ENCODE measurements at places on chromosomes 3 and 15.

DNA sequence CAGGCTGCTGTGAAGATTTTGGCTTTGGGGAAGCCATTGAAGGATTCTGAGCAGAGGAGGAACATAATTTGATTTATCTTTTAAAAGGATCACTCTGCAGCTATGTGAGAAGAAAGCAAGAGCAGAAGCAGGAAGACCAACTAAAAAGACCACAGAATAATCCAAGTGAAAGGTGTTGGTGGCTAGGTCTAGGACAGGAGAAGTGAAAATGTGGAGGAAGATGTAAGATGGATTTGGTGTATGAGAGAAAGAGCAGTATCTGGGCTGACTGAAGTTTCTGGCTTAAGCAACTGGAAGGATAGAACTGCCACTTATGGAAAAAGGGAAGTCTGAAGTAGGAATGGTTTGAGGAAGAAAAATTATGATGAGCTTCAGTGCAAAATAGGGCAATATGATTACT, 62.0 kb downstream of the SFMBT1 start:
- no peak for DNase-seq

GRCh38 chr3:3353153-3353552, 173.7 kb upstream of the CRBN start:
- no peak for DNase-seq

- no peak for DNase-seq
These were observed 1004.1 kb downstream of the TBL1XR1 start for GRCh38 chr3:176193032-176193730.

GRCh38 chr15:67080900-67081431, 15.6 kb downstream of the SMAD3 start:
- peak; percentile 97 for DNase-seq

- DNase-seq: peak; percentile 17
These were observed 6.2 kb upstream of the RPAP1 start for GRCh38 chr15:41550066-41550775.

DNA sequence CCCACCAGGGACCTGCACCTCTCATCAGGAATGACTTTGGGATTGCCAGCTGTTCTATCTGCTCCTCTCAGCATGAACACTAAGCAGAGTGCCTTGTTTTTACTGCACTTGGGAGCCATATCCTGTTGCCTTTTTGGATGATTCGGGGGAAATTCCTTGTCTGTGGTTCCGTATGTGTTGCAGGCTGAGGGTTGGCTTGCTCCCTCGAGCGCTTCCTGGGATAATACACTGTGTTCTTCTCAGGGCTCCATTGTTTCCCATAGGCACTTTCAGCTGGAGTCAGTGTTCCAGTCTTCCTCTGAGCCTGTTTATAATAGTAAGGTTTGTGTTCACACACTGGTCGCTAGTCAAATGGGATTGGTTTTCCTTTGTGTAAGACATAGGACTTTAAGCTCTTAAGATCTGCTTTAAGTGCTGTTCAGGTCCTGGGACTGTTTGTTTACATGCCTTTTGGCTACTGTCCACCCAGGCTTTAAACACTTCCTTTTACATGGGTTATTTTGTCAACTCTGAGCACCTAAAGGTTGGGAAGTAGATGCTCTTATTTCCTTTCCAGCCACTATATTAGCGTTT, 23.4 kb downstream of the BOC start:
- no peak for DNase-seq

DNA sequence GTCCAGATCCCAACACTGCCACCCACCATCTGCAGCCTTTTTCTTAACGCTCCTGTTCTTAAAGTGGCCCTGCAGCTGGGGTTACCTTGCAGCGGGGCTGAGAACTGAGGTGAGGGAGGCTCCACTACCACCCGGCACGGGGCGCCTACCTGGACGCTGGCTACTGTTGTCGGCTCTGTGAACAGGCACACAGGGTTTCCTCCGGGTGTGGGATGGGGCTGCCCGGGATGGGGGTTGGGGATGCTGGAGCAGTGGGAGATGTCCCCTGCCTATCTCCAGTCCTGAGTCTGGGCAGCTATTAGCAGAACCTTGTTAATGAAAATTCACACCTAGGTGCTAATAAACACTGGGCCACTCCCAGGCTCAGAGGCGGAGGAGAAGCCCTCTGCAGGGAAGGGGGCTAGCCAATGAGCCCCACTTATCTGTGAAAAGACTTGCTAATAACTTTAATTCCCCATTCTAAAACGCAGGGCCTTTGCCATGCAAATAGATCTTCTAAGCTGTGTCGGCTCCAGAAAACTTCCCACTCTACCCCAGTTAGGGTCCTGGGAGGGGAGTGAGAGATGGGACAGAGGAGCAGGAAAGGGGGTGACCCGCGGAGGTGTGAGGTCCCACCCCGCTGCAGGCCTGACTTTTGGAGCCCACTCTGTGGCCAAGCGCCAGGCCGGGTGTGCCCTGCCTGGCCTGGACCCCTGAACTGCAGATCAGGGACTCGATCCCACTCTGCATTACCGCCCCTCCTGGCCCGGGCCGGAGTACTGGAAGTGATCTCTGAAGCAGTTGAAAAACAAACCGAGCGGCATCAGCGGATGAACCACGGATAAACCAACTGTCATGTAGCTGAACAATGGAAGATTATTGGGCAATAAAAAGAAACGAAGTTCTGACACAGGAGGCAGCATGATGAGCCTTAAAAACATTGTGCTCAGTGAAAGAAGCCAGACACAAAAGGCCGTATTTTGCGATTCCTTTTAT, 3.1 kb downstream of the MESP1 start:
- DNase-seq: no peak

- peak; percentile 49 for DNase-seq
These were observed 1168.6 kb upstream of the ALCAM start for GRCh38 chr3:104198131-104198530.

DNA sequence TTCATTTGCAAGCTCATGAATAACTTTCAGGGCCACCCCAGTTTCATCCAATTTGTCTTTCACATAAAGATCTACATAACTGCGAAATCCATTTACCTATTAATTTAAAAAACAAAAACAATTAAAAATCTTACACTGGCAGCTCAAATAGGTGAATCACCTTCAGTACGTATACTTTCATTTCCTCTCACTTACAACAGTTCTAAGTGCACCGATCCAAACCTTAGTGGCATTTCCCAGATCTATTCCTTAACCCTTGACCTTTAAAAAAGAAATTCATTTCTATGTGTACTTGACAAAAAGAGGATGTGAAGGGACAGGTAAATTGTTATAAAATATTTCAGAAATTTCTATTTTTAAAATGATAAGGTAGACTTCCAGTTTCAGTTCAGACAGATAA, 30.8 kb downstream of the TOP2B start:
- DNase-seq: no peak

DNA sequence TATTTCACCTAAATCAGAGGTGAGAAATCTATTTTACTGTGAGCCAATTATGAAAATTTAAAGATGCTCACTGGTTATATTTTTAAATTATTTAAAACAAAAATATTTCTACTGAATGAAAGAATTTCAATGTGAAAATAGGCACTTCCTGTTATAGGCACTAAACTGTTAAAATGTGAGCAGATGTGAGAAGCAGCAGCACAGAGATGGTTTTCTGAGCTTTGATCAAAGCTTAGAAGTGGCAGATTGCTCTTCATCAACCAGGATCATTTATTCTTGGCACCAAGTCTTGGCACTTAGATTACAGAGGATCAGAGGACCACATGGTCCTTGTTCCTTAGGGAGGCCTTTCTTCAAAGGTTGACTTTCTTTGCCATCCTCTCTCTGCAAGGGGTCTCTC, 18.0 kb upstream of the TSC22D2 start:
- DNase-seq: no peak

DNA sequence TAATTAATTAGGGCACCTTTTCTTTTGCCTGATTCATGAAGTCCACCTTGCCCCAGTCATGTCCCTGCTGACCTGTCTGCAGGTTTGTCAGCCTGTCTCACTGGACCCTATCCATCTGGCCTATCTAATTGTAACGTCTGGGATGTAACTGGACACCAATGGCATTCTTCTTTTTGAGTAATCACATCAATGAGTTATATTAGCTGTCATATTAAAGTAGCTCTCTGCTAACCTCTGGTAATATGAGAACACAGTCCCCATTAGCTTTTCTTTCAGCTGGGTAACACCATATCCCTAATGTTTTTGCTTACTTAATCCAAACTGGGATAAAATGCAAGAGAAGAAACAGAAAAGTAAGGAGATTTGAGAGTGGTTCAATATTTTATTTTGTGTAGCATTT, 166.2 kb upstream of the VEPH1 start:
- DNase-seq: no peak

DNA sequence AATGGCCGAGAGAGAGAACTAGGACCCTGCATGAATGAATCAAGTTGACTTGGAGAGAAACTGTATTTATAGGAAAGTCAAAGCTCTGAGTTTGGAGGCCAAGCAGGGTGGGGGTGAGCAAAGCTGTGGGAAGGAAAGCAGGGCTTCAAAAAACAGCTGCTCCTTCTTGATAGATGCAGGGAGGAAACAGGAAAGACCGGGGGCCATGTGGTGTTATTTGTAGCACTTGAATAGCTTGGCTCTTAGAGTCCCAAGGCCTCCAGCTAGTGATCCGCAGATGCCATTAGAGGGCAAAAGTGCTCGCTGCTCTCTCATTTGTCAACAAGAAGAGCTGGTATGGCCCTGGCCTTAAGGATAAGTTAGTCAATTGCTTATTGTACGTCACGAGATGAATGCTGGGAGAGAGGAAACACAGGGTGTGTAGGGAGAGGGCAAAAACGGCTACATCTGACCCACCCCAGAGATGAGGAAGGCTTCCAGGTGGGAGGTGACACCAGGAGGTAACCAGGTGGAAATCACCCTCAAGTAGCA, at the start of gene ALG1L2:
Gene ALG1L2 (plus strand): TSS at position 481 of the 531 bp plus-strand sequence. CDS start 186 bp downstream, outside the sequence.
- no peak for DNase-seq

DNA sequence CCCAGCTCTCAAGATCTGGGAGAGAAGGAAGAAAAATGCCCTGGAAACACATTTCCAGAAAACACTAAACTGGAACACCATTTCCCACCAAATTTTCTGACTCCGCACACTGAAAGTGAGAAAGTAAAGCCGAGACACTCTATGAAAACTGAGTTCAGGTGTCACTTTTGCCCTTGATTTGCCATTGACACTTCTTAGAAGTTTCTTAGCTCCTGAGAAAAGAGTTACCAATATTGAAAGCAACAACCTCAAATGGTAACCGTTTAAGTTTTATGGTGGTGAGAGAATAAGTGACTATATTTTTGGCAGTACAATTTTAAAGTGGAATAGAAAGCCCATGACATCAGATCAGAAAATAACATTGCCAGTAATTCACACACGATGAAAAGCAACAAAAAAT, 39.0 kb downstream of the CD86 start:
- no peak for DNase-seq

DNA sequence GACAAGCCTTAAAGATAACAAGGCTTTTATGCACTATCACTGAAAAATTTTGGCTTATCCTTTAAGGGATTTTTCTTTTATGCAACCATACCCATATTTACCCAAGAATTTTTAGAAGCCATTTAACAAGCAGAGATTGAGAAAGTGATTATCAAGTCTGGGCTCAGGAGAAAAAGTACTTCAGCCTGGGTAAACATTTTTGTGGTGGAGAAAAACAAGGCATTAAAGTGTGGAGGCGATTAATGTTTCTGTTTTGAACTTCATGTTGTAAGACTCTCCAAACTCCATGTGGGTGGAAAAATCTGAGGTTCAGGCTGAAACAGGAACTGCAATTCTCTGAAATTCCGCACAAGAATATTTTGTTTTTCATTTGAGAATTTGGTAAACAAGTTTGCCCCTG, 260.4 kb upstream of the KCNMB2 start:
- DNase-seq: peak; percentile 94

DNA sequence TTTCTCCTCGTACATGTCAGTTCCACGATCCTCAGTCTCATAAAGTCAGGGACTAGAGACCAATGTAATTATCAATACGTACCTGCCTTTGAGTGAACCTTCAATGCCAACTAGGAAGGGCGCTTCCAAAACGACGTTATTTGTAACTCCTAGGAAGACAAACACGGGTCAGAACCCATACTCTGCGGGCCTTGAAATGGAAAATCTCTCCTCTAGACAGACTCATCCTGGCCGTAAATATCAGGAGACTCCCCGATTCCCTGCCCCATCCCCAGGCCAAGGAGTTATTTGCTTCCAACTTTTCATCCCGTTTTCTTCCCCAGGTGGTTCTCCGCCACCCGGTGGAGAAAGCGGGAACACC, 578 bp downstream of the OIP5 start:
- DNase-seq: peak; percentile 59

DNA sequence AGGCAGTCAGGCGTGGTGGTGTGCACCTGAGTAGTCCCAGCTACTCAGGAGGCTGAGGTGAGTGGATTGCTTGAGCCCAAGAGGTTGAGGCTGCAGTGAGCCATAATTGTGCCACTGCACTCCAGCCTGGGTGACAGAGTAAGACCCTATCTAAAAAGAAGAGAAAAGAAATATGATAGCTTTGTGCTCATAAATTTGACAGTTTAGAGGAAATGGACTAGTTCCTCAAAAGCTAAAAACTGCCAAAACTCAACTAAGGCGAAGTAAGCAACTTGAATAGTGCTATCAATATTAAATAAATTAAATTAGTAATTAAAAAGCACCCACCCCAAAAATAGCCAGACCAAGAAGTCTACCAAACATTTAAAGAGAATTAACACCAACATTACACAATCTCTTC, 24.5 kb upstream of the SLC15A2 start:
- no peak for DNase-seq

DNA sequence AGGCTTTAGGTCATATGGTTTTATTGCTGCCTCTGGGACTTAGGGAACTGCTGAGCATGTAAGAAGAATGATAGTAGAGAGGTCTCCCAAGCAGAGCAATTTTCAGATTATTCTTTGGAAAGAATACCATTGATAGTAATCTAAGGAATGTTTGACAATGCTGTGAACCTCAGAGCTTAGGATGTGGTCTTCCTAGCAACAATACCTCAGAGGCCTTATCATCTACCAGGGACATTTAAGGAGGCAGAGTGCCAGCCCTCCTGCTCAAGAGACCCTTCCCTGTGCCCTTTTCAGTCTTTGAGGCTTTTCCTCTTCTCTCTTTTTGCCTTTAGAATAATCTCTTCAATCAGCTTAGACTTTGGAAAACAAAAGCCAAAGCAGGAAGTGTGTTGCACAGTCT, 272.1 kb downstream of the OXSM start:
- DNase-seq: no peak

- peak; percentile 63 for DNase-seq
These were observed 433 bp downstream of the FILIP1L start for GRCh38 chr3:100113723-100114412.

DNA sequence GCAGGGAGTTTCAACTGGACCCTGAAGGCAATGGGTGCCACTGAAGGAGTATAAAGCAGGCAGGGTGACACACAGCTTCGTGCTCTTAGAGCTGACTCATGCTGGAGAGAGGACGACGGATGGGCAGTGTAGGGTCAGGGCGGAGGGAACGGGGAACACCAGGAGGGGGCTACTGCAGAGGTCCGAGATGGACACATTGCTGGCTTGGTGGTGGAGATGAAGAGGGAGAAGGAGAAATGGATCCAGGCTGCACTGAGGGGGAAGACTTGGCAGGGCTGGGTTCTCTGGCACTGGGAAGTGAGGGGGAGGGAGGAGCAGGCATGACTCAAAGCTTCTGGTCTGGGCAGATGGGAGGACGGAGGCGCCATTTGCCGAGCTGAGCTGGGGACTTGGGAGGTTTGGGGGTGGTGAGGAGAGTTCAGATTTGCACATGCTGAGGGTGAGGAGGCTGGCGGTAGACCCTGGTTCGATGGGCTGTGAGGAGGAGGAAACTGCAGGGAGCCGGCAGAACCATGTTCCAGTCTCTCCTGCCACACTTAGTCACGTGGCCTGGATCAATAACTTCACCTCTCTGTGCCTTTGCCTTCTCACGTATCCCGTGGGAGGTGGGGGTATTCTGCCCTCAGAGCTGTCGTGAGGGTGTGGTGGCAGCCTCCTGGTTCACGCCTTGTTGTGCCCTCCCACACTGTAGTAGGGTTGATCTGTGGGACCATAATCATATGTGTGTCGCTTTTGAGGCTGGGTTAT, 4.6 kb upstream of the KCTD6 start:
- peak; percentile 61 for DNase-seq
